ENCODE measurements at places on chromosomes 5 and 9. TPM values are rescaled to one million over a fixed set of nuclear protein-coding genes. Genes with fewer than 3 reads are reported as not detected.

Gene ARHGEF39
- 0.08 TPM for polyA plus RNA-seq

Gene PCDHB10
- polyA plus RNA-seq = not detected

Gene PRR16
- polyA plus RNA-seq = 0.56 TPM

Gene PPP2CA
- 245 TPM for polyA plus RNA-seq

Gene NDFIP1
- polyA plus RNA-seq = 44.0 TPM

Gene STK32A
- polyA plus RNA-seq = not detected

Gene OR1B1
- polyA plus RNA-seq = not detected

Gene LECT2
- not detected for polyA plus RNA-seq

Gene SLCO6A1
- polyA plus RNA-seq = not detected

Gene PCDHB9
- not detected for polyA plus RNA-seq

Gene PIP5KL1
- 0.31 TPM for polyA plus RNA-seq

Gene AOPEP
- 1.6 TPM for polyA plus RNA-seq

Gene MAMDC2
- polyA plus RNA-seq = 0.09 TPM

Gene TBC1D2
- polyA plus RNA-seq = 34.4 TPM

Gene TAF1L
- polyA plus RNA-seq = not detected

Gene C9
- not detected for polyA plus RNA-seq

Gene AP3B1
- 9.7 TPM for polyA plus RNA-seq

Gene SPATA31D4
- not detected for polyA plus RNA-seq

Gene SLC2A8
- 6.6 TPM for polyA plus RNA-seq

Gene FAM153A
- polyA plus RNA-seq = not detected

Gene SLC6A19
- polyA plus RNA-seq = not detected

Gene ATOX1
- polyA plus RNA-seq = 149 TPM

Gene FOXE1
- not detected for polyA plus RNA-seq

Gene FOXI1
- not detected for polyA plus RNA-seq

Gene LCN9
- polyA plus RNA-seq = not detected

Gene GRXCR2
- not detected for polyA plus RNA-seq

Gene LHX2
- polyA plus RNA-seq = not detected

Gene WDR38
- not detected for polyA plus RNA-seq

Gene NTNG2
- 2.1 TPM for polyA plus RNA-seq

Measured in CD14-positive monocyte (primary cell).